ENCODE measurements at places on chromosomes 4 and X.

DNA sequence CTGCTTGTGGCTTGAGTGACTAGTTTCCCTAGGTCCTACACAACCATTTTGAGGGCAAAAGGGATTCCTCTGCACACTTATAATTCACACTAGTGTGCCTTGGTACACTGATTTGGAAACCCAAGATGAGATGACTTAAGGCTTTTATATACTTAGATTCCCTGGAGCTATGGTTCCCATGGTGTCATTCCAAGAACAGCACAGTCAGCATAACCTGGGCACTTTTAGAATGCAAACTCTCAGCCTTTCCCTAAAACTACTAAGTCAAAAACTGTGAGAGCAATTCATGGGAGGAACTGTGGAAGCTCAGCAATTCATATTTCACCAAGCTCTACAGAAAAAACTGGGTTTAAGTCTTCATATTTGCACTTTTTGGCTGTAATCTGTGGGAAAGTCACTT lies 38.0 kb upstream of the ZC4H2 start:
- no peak for DNase-seq

DNA sequence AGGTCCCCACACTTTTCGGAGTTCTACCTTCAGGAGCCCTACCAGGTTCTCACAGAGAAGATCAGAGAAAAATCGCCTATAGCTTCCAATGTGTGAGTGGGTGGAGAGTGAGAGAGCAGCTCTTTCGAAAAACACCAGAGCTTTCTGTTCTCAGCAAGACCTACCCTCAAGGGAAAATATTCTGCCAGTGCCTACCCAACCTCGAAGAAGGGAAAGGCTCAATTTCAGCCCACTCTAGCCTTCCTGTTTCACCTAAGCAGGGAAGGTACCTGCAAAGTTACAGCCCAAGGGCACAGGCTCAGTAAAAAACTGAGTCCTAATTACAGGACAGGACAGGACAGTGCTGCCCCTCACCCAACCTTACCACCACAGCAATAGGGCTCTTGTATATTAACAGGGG lies 104.0 kb upstream of the WDR17 start:
- DNase-seq: no peak

DNA sequence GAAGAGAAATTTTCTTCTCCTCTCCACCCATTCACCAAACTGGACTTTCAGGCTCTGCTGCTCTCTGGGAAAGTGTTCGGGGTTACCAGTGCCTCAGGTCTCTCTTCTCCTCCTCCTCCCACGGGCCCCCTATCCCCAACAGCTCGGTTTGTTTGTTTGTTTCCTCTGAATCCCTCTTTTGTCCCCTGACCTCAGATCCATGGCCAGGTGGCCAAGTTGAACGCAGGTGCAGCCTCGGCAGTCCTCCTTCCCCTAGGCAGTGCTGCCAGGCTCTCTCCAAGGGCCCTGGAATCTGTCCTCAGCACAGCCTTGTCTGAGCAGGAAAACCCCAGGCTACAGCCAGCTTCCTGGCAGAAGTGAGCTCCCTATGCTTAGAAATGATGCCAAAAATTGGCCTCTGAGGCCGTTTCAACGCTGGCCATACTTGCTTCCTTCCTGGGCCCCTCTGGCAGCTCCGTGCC lies 60.0 kb downstream of the FHDC1 start:
- DNase-seq: no peak

GRCh38 chrX:38293741-38294140 lies 33.6 kb downstream of the RPGR start:
- no peak for DNase-seq

DNA sequence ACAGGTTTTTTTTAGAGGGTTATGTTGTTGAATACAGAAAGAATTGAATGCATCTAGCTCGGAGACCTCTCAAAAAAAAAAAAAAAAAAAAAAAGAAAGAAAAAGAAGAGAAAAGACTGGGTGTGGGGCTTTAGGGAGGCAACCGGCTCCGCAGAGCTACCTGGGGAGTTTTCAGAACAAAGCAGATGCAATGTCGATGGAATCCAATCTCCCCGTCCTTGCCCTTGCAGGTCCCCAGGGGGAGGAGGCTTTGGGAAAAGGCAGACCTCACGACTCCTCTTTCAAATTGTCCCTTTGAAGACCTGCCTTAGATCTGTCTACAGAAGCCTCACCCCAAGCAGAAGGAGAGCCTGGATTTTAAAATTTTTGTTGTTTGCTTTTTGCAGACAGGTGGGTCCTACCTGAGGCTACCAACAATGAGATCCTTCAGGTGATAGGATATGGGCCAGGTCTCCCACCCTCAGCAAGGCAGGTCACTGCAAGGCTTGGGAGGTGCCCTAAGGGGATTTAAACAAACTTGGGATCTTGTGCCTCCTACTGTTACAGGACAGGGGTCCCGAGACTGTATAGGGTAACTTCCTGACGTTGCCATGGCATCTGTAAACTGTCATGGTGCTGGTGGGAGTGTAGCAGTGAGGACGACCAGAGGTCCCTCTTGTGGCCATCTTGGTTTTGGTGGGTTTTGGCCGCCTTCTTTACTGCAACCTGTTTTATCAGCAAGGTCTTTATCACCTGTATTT lies 75.2 kb upstream of the PRKX start:
- DNase-seq: no peak

DNA sequence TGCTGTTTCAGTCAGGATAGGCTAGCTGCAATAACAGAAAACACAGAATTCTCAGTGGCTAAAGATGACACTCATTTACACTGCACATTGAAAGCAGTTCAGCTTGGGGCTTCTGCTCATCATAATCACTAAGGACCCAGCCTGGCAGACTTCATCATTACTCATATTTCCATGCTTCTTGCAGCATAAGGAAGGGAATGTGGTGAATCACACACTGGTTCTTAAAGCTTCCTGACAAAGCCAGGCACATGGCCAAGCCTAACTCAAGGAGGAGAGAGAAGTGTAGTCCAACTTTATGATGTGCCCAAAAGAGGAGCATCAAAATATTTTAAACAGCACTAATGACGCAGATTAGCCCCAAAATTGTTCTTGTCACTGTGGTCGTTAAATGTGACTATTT lies 186.5 kb downstream of the BANK1 start:
- DNase-seq: no peak

DNA sequence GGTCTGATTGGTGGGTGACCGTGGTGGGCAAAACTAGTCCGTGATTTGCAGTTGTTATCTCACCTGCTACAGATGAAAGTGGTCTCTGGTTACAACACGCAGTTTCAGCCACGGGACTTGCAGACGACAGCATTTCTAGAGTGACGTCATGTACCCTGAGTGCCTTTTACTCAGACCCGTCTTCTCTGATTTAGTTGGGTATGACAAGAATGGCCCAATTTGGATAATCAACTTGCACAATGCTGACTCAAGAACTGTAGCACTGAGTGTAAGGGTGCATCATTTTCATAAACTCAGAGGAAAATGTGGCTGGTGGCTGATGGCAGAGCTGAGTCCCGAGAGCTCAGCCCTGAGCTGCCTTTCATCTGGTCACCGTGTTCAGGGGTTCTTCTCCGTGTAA lies 281.4 kb upstream of the FRG1 start:
- no peak for DNase-seq

DNA sequence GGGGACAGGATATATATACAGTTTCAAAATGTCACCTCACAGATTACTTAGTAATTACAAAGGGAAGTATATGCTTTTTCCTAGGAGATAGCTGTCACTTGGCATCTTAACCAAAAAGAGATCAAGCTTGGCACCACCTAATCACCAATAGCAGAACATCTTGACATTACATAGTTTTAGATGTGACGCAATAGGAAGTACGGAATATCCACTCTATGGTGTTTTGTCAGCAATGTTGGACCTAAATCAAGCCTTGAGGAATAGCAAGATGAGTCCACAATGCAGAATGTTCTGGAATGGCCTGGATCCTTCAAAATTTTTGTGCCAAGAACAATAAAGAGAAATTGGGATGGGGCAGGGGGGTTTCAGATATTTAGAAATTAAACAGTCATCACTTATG lies 1488.2 kb downstream of the FSTL5 start:
- no peak for DNase-seq

DNA sequence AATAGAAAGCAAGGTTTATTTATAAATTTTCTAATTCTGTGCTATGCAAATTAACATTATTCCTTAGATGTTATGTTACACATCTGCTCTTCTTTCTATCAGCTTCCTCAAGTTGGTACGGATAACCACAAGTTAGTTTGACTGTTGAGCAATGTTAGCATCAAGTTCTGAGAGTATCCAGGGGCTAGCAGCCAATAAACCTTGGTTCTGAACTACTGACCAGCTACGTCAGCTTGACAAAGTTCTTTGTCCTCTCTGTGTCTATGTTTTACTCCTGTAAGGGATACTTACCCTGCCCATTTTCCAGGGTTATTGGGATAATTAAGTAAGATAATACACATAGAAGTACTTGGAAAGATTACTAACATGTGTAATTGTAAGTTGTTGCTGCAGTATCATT lies 8.1 kb upstream of the TEX13A start:
- no peak for DNase-seq

DNA sequence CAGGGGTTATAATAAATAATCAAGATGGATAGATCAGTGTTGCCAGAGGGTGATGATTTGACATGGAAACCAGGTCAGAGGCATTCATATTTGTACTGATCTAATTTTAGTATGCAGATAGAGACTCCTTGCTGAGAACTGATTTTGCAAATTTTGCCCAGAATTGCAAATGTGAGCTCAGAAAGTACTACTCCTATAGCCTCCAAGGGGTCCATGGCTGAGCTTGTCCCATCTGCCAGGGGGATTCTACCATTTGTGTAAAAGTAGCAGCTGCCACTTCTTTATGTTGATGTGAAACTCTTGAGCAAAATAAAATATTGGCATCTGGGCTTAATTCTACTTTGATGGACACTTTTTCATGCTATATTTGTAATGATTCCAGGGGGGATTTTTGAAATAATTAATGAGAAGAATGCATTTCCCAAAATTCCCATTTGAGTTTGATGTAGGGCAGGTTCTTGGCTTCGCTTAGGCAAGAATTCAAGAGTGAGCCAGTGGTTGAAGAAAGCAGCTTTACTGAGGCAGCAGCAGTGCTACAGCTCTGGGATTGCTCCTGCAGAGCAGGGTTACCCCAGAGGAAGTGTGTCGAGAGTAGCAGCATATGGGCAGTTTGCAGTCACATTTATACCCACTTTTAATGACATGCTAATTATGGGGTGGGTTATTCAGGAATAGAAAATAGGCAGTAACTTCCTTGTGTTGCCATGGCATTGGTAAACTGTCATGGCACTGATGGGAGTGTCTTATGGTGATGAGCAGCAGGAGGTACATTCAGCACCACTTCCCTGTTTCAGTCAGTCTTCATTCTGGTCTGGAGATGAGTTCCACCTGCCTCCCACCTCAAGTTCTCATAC lies 38.7 kb upstream of the DCLK2 start:
- DNase-seq: no peak

GRCh38 chr4:124515591-124515990 lies 196.9 kb downstream of the ANKRD50 start:
- DNase-seq: no peak

DNA sequence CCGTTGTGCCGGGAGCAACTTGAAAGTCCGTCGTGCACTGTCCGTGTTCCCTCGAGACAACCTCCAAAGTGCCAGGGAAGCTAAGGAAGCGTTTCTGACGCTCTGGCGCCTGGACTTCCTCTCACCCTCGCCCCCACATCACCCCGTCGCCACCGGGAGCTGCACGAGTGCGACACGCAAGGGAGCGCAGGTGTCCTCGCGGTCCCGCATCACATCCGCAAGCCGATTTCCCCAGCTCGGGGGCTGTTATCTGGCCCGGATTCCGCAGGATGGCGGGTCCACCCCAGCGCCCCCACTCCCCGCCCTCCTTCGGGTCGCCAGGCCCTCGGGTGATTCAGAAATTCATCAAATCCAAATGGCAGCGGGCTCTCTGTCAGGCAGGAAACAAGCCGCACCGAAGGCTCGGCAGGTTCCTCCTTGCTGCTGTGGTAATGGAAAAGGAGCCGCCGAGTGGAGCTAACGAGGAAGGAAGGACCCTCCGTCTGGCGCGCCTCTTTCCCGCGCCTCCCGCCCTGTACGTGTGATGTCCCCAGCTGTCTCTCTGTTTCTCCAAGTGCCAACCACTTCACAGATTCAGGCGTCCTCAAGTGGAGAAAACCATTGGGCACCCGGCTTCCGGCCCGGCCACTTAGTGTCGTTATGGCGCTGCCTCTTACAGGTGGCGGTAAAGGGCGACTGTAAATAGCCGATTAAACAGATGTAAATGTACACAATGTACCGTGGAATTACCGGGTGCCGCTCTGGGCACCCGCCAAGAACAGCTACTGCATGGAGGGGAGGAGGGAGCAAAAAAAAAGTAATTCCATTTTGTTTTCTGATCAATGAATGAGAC lies 921 bp upstream of the SETD7 start:
- DNase-seq: peak; percentile 85

DNA sequence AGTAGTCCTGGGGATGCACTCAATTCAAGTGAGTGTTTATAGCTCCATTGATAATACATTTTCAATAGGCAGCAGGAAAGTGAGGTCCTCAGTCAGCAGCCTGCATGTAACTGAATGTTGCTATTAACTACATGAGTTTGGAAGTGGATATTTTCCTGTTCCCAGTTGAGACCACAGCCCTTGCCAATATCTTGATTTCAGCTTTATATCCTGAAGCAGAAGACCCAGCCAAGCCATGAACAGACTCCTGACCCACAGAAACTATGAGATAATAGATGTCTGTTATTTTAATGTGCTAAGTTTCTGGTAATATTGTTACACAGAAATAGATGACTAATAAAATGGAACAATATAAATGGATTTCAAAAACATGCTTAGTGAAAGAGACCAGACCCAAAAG lies 63.7 kb downstream of the VSIG4 start:
- no peak for DNase-seq

DNA sequence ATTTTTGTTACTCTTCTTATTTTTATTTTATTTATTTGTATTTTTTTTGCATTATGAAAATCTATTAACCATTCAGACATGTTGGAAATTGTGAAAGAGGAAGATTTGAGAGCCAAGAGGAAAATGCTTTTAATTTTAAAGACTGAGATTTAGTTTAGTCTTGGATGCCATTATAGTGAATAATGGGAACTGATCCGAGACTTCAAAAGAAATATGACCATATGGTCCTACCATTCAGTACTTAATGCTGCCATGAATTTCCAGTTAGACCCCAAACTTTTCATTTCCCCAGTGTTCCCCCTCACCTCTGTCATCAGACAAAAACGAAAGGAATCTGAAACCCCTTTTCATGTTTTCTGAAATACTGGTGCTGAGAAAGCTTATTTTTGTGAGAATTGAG lies 95.5 kb downstream of the TENM3 start:
- DNase-seq: no peak

- no peak for DNase-seq
These were observed 46.0 kb downstream of the LNX1 start for GRCh38 chr4:53545273-53545672.

GRCh38 chrX:150372756-150373155 lies 9.6 kb downstream of the MAMLD1 start:
- no peak for DNase-seq
